ENCODE measurements at places on chromosomes 6 and 20.

DNA sequence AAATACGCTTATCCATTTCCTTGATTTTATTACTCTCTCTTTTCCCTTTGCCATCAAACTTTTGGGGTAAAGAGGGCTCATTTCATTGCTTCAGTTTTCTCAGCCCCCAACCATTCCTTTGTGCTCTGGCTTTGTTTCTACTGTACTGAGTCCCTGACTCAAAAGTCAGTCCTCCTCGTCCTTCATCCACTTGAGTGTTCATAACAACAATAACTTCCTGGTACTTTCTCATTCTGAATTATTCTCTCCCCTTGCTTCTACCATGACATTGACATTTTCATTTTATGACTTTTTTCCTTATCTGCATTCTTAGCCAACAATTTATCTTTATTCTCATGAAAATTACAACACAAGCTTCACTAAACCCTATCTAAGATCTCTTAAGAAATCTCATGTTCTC, 911 bp downstream of the ENPP3 start:
- DNase-seq = no peak

GRCh38 chr6:16901782-16902181, 140.5 kb upstream of the ATXN1 start:
- peak; percentile 17 for DNase-seq

GRCh38 chr6:79512014-79512413, 25.2 kb downstream of the LCA5 start:
- no peak for DNase-seq

- peak; percentile 99 for DNase-seq
These were observed 9.6 kb upstream of the PKIG start for GRCh38 chr20:44572551-44573500.

GRCh38 chr6:12289365-12289919, 719 bp upstream of the EDN1 start:
- peak; percentile 82 for DNase-seq

DNA sequence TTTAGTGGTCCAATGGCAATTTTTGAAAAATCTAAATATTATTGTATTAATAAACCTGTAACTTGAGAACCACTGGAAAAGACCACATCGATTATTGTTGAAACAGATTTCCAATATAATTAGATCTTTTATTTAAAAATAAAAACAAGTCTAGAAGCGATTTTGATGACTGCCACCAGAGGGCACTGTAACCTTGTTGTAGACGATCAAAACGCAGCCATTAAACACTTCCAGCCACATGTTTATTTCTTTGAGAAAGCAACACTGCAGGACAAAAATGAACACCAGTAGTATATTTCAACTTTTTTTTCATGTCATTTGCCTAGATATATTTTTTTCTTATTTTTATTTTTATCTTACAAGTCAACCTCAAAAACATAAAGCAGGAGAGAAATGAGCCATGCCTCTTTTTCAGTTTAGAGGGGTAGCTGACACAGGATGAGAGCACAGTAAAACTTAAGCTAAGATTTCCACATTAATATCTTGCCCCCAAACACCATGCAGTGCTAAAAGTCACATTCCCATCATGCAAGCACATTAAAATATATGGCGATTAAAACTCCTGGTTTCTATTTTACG, 115.4 kb downstream of the OPRM1 start:
- DNase-seq = peak; percentile 75

GRCh38 chr20:36861875-36862801, 13.8 kb upstream of the TLDC2 start:
- DNase-seq = peak; percentile 95

GRCh38 chr20:34996243-34997028, 40.8 kb downstream of the MYH7B start:
- DNase-seq = no peak

- no peak for DNase-seq
These were observed 107.9 kb upstream of the VGLL2 start for GRCh38 chr6:117157448-117157847.

GRCh38 chr6:15427331-15428070, 181.6 kb downstream of the JARID2 start:
- DNase-seq = no peak

DNA sequence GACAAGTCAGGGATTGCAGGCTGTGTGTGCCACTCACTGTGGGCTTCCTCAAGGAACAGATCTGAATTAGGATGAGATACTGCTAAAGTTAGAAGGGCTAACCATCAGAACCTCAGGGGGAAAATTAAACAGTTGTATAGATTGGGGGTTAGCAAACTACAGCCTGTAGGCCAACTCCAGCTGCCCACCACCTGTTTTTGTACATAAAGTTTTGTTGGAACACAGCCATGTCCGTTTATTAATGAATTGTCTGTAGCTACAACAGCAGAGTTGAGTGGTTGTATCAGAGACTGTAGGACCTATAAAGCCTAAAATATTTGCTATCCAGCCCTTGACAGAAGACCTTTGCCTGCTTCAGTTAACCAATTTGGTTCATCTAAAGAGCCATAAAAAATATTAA, 127.2 kb upstream of the ECI2 start:
- no peak for DNase-seq

DNA sequence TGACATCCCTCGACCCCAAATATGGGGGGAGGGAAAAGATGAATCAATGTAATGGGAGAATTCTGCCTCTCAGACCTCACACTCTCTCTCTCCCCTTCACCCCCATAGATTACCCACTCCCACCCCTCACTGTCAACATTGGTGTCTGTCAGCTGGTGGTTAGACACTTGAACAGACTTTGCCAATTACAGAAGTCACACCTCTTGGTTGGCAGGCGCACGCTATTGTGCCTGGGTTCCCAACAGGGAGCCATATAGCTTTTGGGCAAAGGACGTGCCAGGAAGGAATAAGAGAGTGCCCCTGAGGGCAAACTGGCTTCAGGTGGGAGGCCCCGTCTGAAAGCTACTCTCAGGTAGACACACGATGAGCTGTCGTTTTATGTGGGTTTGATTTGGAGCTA, 54.1 kb upstream of the FYN start:
- DNase-seq = no peak

GRCh38 chr20:62786157-62786556, 10.1 kb upstream of the MRGBP start:
- DNase-seq = no peak

DNA sequence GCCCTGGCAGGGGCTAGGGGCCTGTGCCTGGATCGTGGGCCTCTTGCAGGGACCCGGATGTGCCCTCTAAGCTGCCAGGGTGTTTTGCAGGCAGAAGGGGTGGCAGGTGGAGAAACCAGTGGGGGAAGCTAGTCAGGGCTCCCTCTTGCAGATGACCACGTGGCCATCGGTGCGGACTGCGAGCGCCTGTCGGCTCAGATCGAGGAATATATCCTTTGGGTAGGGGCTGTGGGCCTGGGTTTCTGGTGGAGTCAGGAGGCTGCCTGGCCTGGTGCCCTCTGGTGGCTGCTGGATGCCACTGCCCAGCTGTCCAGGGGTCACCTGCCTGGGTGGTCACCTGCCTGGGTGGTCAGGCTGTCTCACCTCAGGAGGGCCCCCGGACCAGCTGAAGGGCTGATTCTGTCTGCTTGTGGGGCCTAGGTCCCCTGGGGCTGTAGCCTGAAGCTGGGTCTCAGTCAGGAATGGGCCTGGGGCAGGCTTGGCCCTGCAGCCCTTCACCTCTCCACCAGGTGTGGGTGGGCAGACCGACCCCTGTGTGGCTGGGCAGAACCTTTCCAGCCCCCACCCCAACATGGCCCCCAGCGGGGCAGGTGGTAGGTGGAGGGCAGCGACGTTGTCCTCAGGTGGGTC, 6.7 kb downstream of the TCEA2 start:
- peak; percentile 54 for DNase-seq

GRCh38 chr20:53938739-53939138, 131.7 kb downstream of the BCAS1 start:
- no peak for DNase-seq

GRCh38 chr6:138972226-138972665, 15.8 kb downstream of the REPS1 start:
- DNase-seq = peak; percentile 78

- DNase-seq = no peak
These were observed 266.0 kb downstream of the PAX1 start for GRCh38 chr20:21971436-21971835.

Data from ELR (cell line).